Breast epithelium (tissue), 4 donors: ENCODE measurements at places on chromosomes 16 and 17. TPM values are rescaled to one million over a fixed set of nuclear protein-coding genes. Genes with fewer than 3 reads are reported as not detected.

DNA sequence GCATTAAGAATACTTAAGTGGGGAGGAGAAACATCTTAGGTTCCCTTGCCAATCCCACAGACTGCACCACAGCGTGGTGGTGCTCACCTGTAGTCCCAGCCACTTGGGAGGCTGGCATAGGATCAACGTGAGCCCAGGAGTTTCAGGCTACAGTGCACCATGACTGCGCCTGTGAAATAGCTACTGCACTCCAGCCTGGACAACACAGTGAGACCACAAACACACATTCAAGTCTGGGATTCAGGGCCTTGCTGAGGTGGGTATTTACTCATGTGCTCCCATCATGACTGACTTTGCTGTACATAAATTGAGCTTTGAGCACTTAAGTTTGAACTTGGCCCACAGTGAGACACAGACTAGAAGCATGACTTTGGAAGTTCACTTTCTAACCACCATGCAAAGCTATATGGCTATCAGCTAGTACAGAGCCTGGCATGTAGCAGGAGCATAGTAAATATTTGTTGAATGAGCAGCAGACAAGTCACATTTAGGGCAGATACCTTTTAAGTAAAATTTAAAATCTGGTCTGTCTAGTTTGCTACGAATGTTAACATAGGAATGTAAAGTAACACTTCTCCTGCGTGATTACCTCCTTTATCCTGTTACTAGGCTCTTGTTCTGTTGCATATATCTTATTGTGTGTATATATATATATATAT is 33.5 kb downstream of the CEP95 start:
- no peak overlapping the region for H3K4me3 ChIP-seq
- H3K4me1 ChIP-seq, result no peaks in the 10 kb centered on the region
- no peak overlapping the region for H3K27ac ChIP-seq
- H3K36me3 ChIP-seq, result no peaks in the 10 kb centered on the region
- no peaks in the 10 kb centered on the region for H3K27me3 ChIP-seq

DNA sequence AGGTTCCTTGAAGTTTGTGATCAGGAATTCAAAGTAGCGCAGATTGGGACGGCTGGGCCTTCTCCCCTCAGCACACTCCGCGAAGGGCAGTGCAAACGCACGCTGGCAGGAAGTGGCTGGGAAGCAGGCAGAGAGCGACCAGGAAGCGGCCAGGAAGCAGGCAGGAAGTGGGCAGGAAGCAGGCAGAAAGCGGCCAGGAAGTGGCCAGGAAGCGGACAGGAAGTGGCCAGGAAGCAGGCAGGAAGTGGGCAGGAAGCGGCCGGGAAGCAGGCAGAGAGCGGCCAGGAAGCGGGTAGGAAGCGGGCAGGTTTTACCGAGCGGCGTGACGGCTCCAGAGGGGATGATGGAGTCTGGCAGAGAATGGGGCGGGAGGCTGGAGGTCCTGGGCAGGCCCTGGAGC is 3.2 kb downstream of the DPEP1 start:
- no peaks in the 10 kb centered on the region for H3K36me3 ChIP-seq
- no peak for DNase-seq
- H3K27me3 ChIP-seq, result no peaks in the 10 kb centered on the region
- H3K27ac ChIP-seq, result peak overlapping the region; percentile 25

DNA sequence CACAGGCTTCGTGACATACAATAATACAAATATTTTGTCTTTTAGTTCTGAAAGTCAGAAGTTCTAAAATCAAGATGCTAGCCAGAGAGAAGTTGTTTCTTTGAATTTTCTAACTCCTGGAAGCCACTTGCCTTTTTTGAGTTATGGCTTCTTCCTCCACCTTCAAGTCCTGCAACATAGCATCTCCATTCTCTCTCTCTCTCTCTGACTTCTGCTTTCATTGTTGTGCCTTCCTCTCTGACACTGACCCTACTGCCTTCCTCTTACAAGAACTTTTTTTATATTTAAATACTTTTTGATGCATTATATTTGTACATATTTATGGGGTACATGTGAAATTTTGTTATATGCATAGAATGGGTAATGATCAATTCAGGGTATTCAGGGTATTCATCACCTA is 205.9 kb downstream of the MAP2K6 start:
- H3K4me3 ChIP-seq, result no peak overlapping the region
- no peaks in the 10 kb centered on the region for H3K4me1 ChIP-seq
- DNase-seq, result no peak
- H3K36me3 ChIP-seq, result no peaks in the 10 kb centered on the region
- H3K27me3 ChIP-seq, result no peaks in the 10 kb centered on the region

GRCh38 chr17:79826841-79827578 is 12.2 kb downstream of the CBX4 start:
- no peak overlapping the region for H3K4me3 ChIP-seq
- H3K27me3 ChIP-seq, result no peaks in the 10 kb centered on the region
- no peak overlapping the region for H3K27ac ChIP-seq
- DNase-seq, result no peak
- H3K36me3 ChIP-seq, result no peaks in the 10 kb centered on the region

DNA sequence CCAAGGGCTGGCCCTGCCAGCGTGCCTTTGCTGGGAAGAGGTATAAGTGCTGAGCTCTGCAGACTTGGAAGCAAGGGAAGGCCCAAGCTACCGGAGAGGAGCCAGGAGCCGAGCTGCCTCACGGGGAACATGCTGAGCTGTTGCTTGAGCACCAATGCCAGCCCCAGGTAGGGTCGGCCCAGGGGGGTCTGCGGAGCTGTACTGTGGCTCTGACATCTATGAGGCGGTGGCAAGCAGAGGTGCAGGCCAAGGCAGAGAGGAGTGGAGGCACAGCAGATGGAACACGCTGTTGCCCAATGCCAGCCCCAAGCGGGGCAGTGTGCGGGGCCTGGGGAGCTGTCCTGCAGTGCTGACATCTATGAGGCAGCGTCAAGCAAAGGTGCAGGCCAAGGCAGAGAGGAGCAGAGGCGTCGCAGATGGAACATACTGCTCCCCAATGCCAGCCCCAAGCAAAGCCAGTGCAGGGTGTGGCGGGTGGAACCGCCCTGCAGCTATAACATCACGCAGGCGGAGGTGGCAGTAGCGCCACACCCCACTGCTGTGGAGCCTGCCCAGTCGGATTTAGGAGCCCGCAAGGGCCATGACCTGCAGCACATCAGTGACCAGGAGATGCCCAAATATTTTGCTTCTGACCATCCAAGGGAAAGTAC is 10.0 kb downstream of the GGA2 start:
- no peaks in the 10 kb centered on the region for H3K36me3 ChIP-seq
- H3K4me1 ChIP-seq, result no peaks in the 10 kb centered on the region
- no peaks in the 10 kb centered on the region for H3K27me3 ChIP-seq
- no peak overlapping the region for H3K4me3 ChIP-seq

DNA sequence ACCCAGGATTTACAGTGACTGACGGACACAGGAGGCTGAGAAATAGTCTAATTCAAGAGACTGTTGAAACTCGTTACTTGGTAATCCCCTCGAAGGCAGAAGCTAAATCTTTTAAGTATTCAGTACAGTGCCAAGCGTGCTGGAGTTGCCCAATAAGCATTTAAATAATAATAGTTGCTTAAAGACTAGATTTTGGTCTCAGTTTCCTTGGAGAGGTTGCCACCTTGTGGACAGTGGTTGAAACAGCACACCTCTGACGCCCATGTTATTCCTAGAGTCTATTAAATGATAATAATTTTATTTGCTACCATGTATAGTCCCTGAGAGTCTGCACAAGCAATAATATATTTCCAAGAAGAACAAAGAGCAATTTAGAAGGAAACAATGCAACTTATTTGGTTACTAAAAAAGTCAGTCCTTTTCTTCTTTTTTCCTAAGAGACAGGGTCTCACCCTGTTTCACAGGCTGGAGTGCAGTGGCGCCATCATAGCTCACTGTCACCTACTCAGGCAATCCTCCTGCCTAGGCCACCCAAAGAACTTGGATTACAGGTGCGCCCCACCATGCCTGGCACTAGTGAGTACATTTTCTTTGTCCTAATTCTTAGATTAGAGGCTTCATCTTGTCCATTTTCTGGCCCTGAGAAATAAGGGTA is 138.0 kb upstream of the NUDT7 start:
- no peak overlapping the region for H3K27ac ChIP-seq
- H3K36me3 ChIP-seq, result no peaks in the 10 kb centered on the region
- no peaks in the 10 kb centered on the region for H3K27me3 ChIP-seq
- H3K4me1 ChIP-seq, result no peaks in the 10 kb centered on the region

- no peaks in the 10 kb centered on the region for H3K4me1 ChIP-seq
- no peaks in the 10 kb centered on the region for H3K36me3 ChIP-seq
- no peak overlapping the region for H3K27ac ChIP-seq
- no peaks in the 10 kb centered on the region for H3K27me3 ChIP-seq
- no peak for DNase-seq
- no peak overlapping the region for H3K4me3 ChIP-seq
Measured at GRCh38 chr17:56987283-56987834, 9.4 kb downstream of the SCPEP1 start.

GRCh38 chr17:32720671-32721070 is 156.3 kb downstream of the MYO1D start:
- no peak overlapping the region for H3K4me3 ChIP-seq
- H3K36me3 ChIP-seq, result no peaks in the 10 kb centered on the region
- DNase-seq, result no peak
- no peak overlapping the region for H3K27ac ChIP-seq
- no peaks in the 10 kb centered on the region for H3K4me1 ChIP-seq

DNA sequence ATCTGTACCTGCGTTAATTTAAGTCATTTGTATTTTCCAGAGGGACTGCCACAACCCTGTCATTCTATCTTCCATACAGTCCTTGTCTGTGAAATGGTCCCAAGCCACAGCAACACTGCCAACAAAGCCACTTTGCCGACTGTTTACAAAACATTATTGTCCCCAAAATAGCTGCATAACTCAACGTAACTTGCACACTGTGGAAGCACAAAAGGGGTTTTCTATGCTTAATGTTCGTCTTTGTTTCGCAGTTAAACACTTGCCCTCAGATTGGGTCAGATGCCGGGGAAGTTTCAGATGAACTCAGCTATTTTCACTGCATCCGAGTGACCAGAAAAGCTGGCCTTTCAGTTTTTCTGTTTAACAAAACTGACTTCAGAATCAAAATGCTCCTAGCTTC is 4.6 kb downstream of the SEC14L5 start:
- H3K4me3 ChIP-seq, result no peak overlapping the region
- no peaks in the 10 kb centered on the region for H3K27me3 ChIP-seq
- H3K36me3 ChIP-seq, result no peaks in the 10 kb centered on the region
- no peak overlapping the region for H3K27ac ChIP-seq
- H3K4me1 ChIP-seq, result no peaks in the 10 kb centered on the region

GRCh38 chr17:58516644-58517377 is 2.4 kb upstream of the MTMR4 start:
- no peaks in the 10 kb centered on the region for H3K36me3 ChIP-seq
- H3K27ac ChIP-seq, result peak overlapping the region; percentile 96
- H3K27me3 ChIP-seq, result no peaks in the 10 kb centered on the region
- DNase-seq, result no peak
- peaks cover 3% of the 10 kb centered on the region for H3K4me1 ChIP-seq

- peak overlapping the region; percentile 34 for H3K4me3 ChIP-seq
- no peak for DNase-seq
- no peaks in the 10 kb centered on the region for H3K27me3 ChIP-seq
- peak overlapping the region; percentile 67 for H3K27ac ChIP-seq
- H3K36me3 ChIP-seq, result no peaks in the 10 kb centered on the region
- H3K4me1 ChIP-seq, result peaks cover 7% of the 10 kb centered on the region
Measured at GRCh38 chr16:30926937-30927788, 3.8 kb downstream of the FBXL19 start.

GRCh38 chr16:13436641-13437412 is 483.1 kb upstream of the ERCC4 start:
- no peak for DNase-seq
- H3K27me3 ChIP-seq, result no peaks in the 10 kb centered on the region
- no peak overlapping the region for H3K27ac ChIP-seq
- H3K36me3 ChIP-seq, result no peaks in the 10 kb centered on the region

GRCh38 chr16:7703672-7704071 is 371.0 kb downstream of the RBFOX1 start:
- no peaks in the 10 kb centered on the region for H3K4me1 ChIP-seq
- H3K27me3 ChIP-seq, result no peaks in the 10 kb centered on the region
- no peak overlapping the region for H3K27ac ChIP-seq
- DNase-seq, result no peak
- H3K4me3 ChIP-seq, result no peak overlapping the region
- H3K36me3 ChIP-seq, result no peaks in the 10 kb centered on the region

GRCh38 chr17:50508573-50509460 is 578 bp downstream of the MYCBPAP start:
- H3K27ac ChIP-seq, result peak overlapping the region; percentile 93
- H3K4me1 ChIP-seq, result no peaks in the 10 kb centered on the region
- H3K36me3 ChIP-seq, result no peaks in the 10 kb centered on the region
- H3K27me3 ChIP-seq, result no peaks in the 10 kb centered on the region
- DNase-seq, result no peak

DNA sequence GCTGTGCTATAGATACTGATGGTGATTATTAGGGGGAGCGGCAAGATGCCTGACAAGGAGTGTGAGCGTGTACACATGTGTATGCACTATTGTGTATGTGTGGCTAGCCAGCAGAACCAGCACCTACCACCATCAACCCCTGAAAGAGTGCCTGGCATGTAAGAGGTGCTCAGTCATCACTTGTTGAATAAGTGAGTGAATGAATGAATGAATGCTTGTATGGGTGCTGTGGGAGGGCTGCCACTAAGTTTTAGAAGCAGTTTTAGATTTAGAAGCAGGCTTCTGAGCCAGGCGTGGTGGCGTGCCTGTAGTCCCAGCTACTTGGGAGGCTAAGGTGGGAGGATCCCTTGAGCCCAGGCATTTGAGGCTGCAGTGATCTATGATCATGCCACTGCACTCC is 37.0 kb downstream of the RAB11FIP4 start:
- H3K27me3 ChIP-seq, result no peaks in the 10 kb centered on the region
- H3K27ac ChIP-seq, result no peak overlapping the region
- H3K4me1 ChIP-seq, result no peaks in the 10 kb centered on the region

Gene SPATA22
- total RNA-seq, result 0.80 TPM

DNA sequence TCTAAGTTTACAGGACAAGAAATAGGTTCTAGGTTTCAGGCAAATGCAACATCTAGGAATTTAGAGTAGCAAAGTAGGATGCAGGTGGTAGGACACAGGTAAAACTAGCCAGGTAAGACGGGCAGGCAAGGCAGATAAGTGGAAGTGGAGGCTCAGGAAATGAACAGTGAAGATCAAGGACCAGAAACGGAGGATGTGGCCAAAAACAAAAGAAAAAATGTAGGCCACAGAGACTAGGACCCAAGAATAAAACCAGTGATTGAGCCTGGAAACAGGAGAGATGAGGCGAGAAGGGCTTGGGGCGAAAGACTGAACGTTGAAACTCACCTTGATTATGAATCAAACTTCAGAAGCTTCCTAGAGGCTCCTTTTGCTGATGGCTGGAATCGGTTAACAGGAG is 24.0 kb downstream of the CPSF4L start:
- DNase-seq, result no peak
- no peak overlapping the region for H3K4me3 ChIP-seq
- peaks cover 5% of the 10 kb centered on the region for H3K36me3 ChIP-seq
- H3K27ac ChIP-seq, result no peak overlapping the region
- H3K4me1 ChIP-seq, result peaks cover 6% of the 10 kb centered on the region

- peak within 1 kb of the TSS; percentile 94 for H3K4me3 ChIP-seq
- no peaks in the 10 kb centered on the region for H3K4me1 ChIP-seq
- H3K27me3 ChIP-seq, result no peaks in the 10 kb centered on the region
- H3K36me3 ChIP-seq, result no peaks in the 10 kb centered on the region
- no peak for DNase-seq
Measured at GRCh38 chr17:42050393-42051012, at the start of gene C17orf113. C17orf113 (minus strand) TSS chr17:42050601; CDS start chr17:42043376, 7,225 bp downstream.

Gene RAC3
- 23.0 TPM for total RNA-seq
